ENCODE measurements at places on chromosomes 6 and 20.
A peak's percentile ranks its signal among the peaks of the same experiment; 100 is the strongest.

- DNase-seq = no peak
Measured at GRCh38 chr6:7132398-7133035, 24.8 kb downstream of the RREB1 start.

DNA sequence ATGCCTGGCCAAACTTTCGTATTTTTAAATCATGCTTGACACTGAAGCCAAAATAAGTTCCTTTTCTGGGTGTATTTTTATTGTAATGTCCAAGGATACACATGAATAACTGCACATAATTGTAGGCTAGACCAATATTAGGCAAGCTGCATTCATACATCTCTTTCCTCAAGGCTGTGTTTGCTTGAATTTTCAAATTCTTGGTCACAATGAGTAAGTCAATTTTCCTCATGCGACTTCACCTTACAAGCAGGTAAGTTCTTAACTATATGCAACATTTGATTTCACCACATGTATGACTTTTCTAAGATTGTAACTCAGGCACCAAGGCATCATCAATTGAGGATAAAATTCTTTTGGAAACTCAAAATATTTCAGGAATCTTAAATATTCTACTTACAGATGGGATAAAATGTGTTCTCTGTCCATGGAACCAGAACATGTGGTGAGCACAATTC, 112.4 kb upstream of the ZNF217 start:
- DNase-seq = no peak

DNA sequence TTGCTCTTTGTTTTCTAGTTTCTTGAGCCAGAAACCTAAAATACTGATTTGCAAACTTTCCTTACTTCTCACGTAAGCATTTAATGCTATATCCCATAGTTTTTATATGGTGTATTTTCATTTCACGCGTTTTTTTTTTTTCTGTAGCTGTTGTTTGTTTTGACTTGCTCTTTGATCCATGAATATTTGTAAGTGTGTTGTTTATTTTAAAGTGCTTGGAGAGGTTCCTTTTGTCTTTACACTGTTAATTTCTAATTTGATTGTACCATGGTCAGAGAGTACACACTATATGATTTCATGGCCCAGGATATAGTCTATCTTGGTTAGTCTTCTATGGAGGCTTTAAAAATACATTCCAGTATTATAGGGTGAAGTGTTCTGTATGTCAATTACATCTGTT, 84.8 kb upstream of the RNF217 start:
- no peak for DNase-seq

GRCh38 chr6:11424395-11425034, 113.0 kb upstream of the TMEM170B start:
- no peak for DNase-seq

DNA sequence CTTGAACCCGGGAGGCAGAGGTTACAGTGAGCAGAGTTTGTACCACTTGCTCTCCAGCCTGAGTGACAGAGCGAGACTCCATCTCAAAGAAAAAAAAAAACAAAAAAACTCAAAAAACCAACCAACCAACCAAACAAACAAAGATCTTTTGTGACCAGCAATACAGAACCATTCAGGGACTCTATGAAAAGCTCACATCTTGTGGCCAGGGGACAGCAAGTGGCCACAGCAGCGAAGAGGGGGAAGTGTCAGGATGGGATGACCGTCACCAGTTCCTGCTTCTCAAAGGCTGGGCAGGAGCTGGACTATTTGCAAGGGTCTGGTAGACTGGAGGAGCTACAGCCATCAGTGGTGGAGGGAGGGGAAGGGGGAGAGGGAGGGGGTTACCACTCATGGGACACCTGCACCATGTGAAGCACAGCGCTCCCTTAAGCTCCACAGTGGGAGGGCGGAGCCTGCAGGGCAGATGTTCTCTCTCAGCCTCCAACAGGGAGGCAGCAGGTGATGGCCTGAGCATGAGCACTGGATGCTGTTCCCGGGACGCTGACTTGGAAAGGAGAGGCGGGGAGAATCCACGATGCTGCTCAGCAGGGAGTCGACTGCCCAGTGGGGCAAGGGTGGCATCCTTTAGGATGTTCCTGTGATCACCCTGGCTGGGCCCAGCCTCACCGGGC, 19.7 kb upstream of the ULBP3 start:
- no peak for DNase-seq

GRCh38 chr6:38957426-38957825, 91.2 kb upstream of the GLP1R start:
- DNase-seq = no peak

- DNase-seq = peak; percentile 50
Measured at GRCh38 chr6:100116411-100117194, 122.6 kb upstream of the MCHR2 start.

GRCh38 chr6:25172819-25173218, 106.4 kb upstream of the CARMIL1 start:
- no peak for DNase-seq

- DNase-seq = peak; percentile 38
Measured at GRCh38 chr6:160000280-160000704, 31.4 kb downstream of the IGF2R start.

- DNase-seq = no peak
Measured at GRCh38 chr6:148157841-148158240, 184.8 kb upstream of the SASH1 start.

DNA sequence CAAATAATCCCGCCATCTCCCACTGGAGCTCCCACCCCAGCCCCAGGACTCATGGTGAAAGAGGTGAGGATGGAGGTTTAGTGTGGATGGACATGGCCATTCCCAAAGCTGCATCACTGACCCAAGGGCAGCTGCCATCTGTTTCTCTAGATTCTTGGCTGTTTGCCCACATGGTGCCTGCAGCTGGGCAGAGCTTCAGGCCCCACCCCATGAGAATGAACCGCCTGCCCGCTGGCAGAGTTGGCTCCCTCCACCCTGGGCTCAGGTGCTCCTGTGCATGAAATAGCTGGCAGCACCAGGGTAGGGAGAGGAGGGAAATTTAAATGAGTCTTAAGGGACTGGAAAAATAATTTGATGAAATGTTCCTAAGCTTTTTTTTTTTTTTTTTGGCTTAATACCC, 17.4 kb downstream of the SCML4 start:
- DNase-seq = no peak
